ENCODE measurements at places on chromosomes 13 and 19.

- no peak for DNase-seq
Observed at GRCh38 chr13:85985797-85986196, 186.6 kb upstream of the SLITRK6 start.

DNA sequence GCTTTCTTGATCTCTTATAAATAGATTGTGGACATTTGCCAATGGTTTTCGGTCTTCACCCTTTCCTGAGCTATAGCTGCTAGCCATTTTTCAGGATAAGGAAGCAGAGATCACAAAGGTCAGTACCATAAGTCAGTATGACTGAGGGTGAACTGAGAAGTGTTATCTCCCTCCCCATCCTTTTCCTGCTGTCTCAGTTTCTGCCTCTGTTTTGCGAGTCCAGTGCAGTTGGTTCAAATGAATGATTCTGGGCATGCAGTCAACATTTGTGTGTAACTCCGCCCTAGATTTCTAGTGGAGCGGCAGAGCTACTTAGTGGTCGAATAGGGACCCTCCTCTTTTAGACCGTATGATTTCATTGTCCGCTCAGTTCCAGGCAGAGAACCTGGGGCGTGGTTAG is 460.8 kb upstream of the ARGLU1 start:
- DNase-seq = no peak

- DNase-seq = no peak
Observed at GRCh38 chr13:41150058-41150457, 17.5 kb upstream of the KBTBD6 start.

DNA sequence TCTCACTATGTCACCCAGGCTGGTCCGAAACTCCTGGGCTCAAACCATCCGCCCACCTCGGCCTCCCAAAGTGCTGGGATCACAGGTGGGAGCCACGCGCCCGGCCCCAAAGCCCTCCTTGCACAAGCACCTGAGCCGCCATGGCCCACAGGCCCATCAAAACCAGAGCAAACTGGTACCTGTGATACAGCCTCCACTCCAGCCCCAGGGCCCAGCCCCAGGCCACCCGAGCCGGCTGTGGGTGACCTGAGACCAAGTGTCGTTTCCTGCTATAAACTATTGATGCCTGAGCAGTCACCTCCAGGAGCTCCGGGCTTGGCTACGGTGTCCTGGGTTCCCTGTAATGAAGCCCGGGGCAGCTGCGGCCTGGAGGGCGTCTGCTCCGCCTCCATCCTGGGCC is 9.7 kb upstream of the PTBP1 start:
- no peak for DNase-seq

- no peak for DNase-seq
Observed at GRCh38 chr13:29911781-29912418, 61.5 kb upstream of the UBL3 start.

All from cortex of kidney (tissue), 1 donor.